ENCODE measurements at places on chromosomes 3 and 15.

DNA sequence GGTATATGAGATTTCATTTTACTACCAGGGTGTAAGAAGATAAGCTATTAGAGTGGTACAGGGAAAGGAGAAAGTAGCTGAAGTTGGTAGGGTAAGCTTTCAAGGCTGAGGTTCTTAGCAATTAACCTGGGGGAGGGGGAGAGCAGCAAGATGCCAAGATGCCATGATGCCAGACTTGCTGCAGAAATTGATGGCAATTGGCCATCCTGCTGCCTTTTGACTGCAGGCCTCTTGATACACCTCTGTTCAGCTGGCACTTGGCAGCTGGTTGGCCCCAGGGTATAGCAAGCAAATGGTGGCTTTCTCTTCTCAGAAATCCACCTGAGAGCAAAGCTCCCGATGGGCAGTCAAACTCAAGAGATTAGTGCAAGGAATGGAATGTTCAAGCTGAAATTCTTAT is 21.4 kb upstream of the DPH6 start:
- DNase-seq: no peak

DNA sequence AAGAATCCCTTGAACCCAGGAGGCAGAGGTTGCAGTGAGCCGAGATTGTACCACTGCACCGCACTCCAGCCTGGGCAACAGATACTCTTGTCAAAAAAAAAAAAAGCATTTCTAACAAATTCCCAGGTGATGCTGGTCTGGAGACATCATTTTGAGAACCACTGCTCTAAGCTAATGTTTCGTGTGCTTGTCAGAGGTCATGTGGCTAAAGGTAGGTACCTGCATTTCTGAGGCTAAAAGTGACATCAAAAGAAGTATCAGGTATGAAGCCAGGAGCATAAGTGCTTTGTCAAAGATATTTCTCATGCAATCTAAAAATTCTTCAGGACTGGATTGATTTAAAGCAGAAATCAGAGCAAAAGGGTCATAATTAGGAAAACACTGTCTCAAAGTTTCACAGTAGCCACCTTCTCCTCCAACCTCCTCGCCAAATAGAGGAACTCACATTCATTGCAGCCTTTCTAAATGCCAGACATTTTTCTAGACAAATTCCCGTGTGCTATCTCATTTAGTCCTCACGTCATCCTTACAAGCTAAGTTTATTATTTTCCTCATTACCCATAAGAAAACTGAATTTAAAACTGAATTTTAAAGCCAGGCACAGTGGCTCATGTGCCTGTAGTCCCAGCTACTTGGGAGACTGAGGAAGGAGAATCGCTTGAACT is 25.7 kb upstream of the GSK3B start:
- DNase-seq: no peak

- DNase-seq: no peak
Observed at GRCh38 chr3:51338632-51339031, 46.5 kb upstream of the MANF start.

GRCh38 chr3:23711916-23712494 is 93.8 kb upstream of the UBE2E1 start:
- no peak for DNase-seq

- DNase-seq: peak; percentile 20
Observed at GRCh38 chr3:170470063-170471016, 51.7 kb downstream of the CLDN11 start.

- peak; percentile 5 for DNase-seq
Observed at GRCh38 chr3:177385831-177386301, 188.6 kb upstream of the TBL1XR1 start.

GRCh38 chr3:31973837-31974236 is 7.2 kb downstream of the OSBPL10 start:
- no peak for DNase-seq

DNA sequence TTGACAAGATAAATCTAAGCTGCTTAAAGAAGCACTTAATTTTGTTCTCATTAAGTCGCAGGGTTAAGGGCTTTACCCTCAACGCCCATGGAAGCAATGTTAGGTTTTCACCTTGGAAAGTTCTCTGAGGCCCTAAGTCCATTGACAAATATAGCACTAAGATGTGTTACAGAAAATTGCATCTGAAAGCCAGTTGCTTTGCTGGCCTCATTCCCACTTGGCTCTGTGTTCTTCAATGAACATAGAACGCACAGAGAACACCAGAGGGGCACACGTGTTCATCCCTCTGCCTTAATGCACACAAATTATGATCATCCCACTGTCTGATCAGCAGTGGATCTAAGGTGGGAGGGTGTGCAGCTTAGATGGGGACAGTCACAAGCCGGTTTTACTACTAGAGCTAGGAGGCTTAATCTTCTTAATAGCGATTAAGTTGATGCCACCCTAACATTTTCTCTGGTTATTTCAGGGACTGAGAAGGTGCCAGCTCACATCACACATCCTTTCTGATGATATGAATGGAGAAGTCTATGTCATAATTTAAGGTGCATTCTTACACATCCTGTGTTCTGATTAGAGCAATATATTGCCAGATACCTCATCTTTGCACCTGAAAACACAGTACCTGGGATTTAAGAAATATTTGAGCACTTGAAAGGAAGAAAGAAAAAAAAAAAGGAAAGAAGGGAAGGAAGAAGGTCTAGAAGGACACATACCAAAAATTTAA is 224.4 kb upstream of the ICE2 start:
- no peak for DNase-seq

All from fibroblast of skin of scalp (primary cell).